ENCODE measurements at places on chromosomes 4 and X. TPM values are rescaled to one million over a fixed set of nuclear protein-coding genes. Genes with fewer than 3 reads are reported as not detected.

The GAB3 gene
- 4.3 TPM for total RNA-seq

The ERAS gene
- total RNA-seq: not detected

The SPANXN2 gene
- not detected for total RNA-seq

The GAGE12E gene
- not detected for total RNA-seq

The NKX6-1 gene
- not detected for total RNA-seq

The CPZ gene
- not detected for total RNA-seq

The USP51 gene
- 2.9 TPM for total RNA-seq

The GPRASP2 gene
- total RNA-seq: 0.23 TPM

The PAGE4 gene
- not detected for total RNA-seq

The CRMP1 gene
- 0.07 TPM for total RNA-seq

The CHIC1 gene
- 4.2 TPM for total RNA-seq

The GYG2 gene
- not detected for total RNA-seq

The CCNA2 gene
- 74.7 TPM for total RNA-seq

The DRD5 gene
- not detected for total RNA-seq

The RPGR gene
- total RNA-seq: 7.7 TPM

The TNMD gene
- not detected for total RNA-seq

The MAOB gene
- total RNA-seq: 10.3 TPM

The PPP2R3B gene
- 47.6 TPM for total RNA-seq

The MAGEE2 gene
- total RNA-seq: not detected

The MED12 gene
- total RNA-seq: 71.1 TPM

The EGFL6 gene
- total RNA-seq: 3.4 TPM

The NSG1 gene
- not detected for total RNA-seq

The WWC2 gene
- 0.55 TPM for total RNA-seq

The PRR32 gene
- not detected for total RNA-seq

The CCNB3 gene
- 1.3 TPM for total RNA-seq

The NR0B1 gene
- not detected for total RNA-seq

The TMPRSS11A gene
- total RNA-seq: not detected

The ARHGAP6 gene
- total RNA-seq: not detected

The P2RY8 gene
- total RNA-seq: 34.5 TPM

The HSFX1 gene
- 0.57 TPM for total RNA-seq

The NLGN4X gene
- total RNA-seq: 0.09 TPM

The CDS1 gene
- not detected for total RNA-seq

The ERCC6L gene
- 9.6 TPM for total RNA-seq

The TRO gene
- 2.8 TPM for total RNA-seq

The ALAS2 gene
- not detected for total RNA-seq

The DCAF4L1 gene
- total RNA-seq: 0.18 TPM

The C4orf50 gene
- 0.18 TPM for total RNA-seq

The GPRASP1 gene
- 0.62 TPM for total RNA-seq

The EREG gene
- not detected for total RNA-seq

The TMSB15C gene
- total RNA-seq: 4.7 TPM

The POLN gene
- 1.4 TPM for total RNA-seq

The HERC5 gene
- total RNA-seq: 8.4 TPM

The HPGD gene
- total RNA-seq: 0.48 TPM

The PRDM8 gene
- 1.1 TPM for total RNA-seq

The SPARCL1 gene
- total RNA-seq: not detected

The PABPC5 gene
- not detected for total RNA-seq

The CXCR3 gene
- 11.1 TPM for total RNA-seq

The SMIM10 gene
- 1.8 TPM for total RNA-seq

The LRIT3 gene
- 0.05 TPM for total RNA-seq

The TRAM1L1 gene
- 0.09 TPM for total RNA-seq

The NXF2 gene
- not detected for total RNA-seq

The ETDA gene
- total RNA-seq: not detected

The POF1B gene
- total RNA-seq: 0.16 TPM

The MAGEC3 gene
- not detected for total RNA-seq

The SHOX gene
- total RNA-seq: not detected

The ARMCX1 gene
- total RNA-seq: 1.1 TPM

The PPEF1 gene
- total RNA-seq: not detected

The RADX gene
- 8.0 TPM for total RNA-seq

The BMP3 gene
- not detected for total RNA-seq

All from activated T-helper 2 cell treated with anti-CD3 and anti-CD28 coated beads, Interferon-gamma antibody, Interleukin-2, Interleukin-4, amounts not matched to agents 10 μg/mL and 5 μg/mL and 100 μg/mL, durations not matched to agents 14 hours and 24 hours and 36 hours (primary cell).